ENCODE measurements at places on chromosomes 11 and 22.

DNA sequence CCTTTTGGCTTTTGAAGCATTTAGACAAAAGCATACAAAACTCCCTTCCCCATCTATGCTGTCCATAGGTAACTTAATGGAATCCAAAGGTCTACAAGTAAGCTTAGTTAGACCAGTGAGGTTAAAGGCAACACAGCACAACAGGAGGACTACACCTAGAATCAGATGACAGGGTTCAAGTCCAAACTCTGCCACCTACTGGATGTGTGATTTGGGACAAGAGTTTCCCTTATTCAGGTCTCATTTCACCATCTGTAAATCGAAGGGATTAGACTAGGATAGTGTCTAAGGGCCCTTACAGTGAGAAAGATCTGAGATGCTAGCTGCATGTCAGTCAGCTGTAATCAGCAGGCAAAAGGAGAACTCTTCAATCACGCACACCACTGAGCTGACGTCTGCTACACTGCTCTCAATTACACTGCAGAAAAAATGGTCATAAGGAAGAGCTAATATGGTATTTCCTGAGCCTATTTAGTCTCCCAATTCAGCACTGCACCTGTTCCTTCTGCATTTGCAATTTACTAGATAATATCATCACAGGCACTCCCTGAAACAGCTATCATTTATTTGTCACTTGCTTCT lies 82.2 kb downstream of the SERGEF start:
- DNase-seq, result no peak

GRCh38 chr22:46055181-46055875 lies 78.4 kb upstream of the WNT7B start:
- DNase-seq, result no peak

DNA sequence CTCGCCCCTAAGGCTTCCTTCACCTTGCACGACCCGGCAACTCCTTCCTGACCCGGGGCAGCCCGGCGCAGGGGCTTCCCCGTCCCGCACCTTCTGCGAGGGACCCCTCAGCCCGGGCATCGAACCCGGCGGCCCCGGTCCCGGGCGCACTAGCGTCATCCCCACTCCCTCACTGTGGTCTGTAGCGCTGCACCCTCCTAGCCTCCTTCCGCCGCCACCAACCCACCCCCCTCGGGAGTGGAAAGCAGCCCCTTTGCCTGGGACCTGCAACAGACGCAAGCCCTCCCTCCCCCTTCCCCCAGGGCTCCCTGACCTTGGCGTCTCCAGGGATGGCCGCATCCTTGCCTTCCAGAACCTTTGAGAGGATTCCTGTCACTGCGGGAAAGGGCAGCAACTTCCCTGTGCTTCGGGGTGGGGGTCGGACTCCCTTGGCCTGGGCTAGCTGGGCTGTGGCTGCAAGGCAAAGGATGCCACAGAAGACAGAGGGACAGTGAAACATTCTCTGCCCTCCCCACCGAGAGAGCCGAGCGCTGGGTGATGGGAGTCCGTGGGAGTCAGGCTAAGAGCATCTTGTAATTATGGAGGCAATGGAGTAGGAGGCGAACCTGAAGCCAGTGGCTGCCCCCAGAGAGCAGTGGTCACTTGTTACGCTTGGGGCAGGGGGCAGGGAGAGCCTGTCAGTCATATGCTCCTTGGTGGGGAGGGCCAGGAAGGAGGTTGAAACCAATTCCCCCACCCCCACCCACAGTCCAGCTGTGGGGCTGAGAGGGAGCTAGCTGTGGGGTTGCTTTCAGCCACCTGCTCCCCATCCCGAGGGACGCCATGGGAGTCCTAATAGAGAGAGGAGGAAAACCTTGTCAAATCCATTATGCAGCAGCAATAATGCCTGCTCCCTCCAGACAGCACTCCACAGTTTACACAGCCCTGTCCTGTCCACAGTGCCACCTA lies 920 bp downstream of the TMEM132A start:
- no peak for DNase-seq

DNA sequence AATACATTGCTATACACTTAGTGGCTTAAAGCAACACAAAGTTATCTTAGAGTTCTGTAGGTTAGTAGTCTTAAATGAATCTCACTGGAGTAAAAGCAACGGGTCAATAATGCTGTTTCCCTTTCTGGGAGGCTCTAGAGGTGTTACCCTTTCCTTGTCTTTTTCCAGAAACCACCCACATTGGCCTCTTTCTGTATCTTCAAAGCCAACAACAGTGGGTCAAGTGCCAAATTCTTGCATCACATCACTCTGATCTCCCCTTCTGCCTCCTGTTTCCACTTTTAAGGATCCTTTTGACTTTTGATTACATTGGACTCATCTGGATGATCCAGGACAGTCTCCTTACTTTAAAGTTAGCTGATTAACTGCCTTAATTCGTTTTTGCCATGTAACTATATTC lies 93.6 kb downstream of the DDX10 start:
- DNase-seq, result no peak

DNA sequence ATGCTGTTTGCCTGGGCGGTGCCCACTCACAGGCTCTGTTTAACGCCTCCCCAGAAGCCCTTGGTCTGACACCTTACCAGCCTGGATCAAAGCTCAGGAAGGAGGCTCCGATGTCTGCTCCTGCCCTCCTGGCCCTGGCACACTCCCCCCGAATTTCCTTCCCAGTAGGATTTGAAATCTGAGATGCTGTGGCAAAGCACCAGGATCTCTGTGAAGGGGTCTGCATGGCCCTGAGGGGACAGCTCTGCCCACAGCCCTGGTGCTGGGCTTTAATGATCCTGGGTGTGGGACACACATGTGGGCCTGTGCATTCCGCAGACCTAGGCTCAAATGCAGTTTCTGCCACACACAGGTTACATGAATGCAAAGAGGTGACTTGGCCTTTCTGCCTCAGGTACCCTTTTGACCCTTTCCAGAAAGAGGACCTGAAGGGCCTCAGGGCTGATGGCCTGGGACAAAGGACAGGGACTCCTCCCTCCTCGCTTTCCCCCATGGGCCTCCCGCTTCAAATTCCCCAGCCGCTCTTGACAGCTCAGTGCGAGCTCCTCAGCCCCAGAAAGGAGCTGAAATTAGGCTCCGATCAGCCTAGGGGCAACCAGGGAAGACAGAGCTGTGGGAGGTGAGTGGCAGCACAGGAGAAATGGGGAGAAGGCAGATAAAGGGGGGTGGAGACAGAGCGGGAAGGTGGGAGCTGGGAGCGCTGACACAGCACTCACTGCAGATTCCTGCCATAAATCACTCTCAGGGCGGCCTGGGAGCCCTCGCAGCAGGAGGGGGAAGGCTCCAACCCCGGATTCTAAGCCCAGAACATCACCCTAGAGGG lies 41.3 kb downstream of the TRIM29 start:
- no peak for DNase-seq

- DNase-seq, result peak; percentile 48
These were observed 5.1 kb upstream of the MYRF start for GRCh38 chr11:61747192-61747966.

- DNase-seq, result no peak
These were observed 175.2 kb downstream of the NELL1 start for GRCh38 chr11:20844630-20845029.
